ENCODE measurements at places on chromosomes 5 and 9. TPM values are rescaled to one million over a fixed set of nuclear protein-coding genes. Genes with fewer than 3 reads are reported as not detected.

Gene OLFML2A
- total RNA-seq: 0.69 TPM

DNA sequence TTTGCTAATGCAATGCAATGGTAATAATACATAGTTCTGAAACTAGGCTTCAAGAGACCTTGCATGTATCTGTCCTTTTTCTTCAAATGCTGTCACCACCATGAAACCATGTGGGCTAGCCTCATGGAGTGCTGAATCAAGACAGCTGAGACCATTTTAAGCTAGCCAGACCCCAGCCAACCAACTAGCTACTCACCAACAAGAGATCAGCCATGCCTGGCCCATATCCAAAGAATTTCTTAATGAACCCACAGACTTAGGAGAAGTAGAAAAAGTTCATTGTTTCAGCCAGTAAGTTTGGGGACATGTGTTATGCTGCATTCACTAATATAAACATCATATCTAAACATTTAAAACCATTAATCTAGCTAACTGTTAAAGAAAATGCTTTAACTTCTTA lies 139.8 kb upstream of the EDIL3 start:
- DNase-seq: peak; percentile 7

DNA sequence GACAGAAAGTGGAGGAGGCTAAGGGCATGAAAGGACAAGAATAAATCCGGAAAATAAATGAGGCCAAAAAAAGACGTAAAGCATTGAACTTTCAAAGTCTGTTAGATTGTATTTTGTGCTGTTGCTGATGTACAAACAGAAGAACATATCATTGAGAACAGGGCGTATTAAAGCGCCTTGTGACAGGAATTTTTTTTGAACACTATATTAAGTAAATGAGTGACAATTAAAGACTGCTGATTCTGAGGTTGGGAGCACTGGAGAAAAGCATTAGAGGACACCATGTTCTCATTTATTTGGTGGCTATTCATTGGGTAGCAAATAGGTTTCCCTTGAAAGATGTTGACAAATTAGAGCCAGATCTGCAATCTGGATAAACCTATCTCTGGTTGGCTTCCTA lies 137.3 kb upstream of the SGCD start:
- DNase-seq: no peak

DNA sequence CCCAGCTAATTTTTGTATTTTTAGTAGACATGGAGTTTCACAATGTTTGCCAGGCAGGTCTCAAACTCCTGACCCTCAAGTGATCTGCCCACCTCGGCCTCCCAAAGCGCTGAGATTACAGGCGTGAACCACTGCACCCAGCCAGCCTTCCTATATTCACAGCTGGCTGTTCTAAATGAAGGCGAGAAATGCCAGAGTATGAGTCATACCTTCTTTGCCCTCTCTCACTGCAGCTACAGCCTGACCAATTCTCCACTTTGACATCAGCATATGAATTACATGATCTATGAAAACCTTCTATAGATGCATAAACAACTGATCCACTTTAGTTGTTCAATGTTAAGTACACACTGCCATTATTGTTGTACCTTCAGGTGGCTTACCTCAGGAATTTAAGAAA lies 14.5 kb downstream of the APTX start:
- peak; percentile 28 for DNase-seq

Gene TAF11L10
- total RNA-seq: not detected

DNA sequence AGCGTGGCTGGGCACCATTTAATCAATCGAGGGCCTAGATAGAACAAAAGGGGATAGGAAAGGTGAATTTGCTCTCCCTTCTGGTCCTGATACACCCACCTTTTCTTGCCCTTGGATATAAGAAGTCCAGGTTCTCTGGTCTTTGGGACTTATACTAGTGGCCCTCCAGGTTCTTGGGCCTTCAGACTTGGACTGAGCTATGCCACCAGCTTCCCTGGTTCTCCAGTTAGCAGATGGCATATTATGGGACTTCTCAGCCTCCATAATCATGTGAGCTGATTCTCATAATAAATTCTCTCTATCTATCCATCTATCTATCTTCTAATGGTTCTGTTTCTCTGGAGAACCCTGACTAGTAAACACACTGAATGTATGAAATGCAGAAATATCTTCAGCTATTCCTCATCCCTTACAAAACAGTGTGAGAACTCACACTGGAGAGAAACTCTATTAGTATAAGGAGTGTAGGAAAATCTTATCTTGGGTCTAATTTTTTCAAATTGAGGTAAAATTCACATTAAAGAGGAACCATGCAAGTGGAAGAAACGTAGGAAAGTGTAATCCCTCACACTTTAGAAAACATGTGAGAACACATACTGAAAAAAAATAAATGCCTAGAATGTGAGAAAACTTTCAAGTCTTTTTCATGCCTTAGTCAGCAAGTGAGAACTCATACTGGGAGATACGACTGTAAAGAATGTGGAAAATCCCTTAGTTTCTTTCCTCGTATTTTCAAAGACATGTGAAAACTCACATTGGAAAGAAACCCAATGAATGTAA lies 15.5 kb downstream of the PCDHB15 start:
- DNase-seq: no peak

Gene GRXCR2
- not detected for total RNA-seq

DNA sequence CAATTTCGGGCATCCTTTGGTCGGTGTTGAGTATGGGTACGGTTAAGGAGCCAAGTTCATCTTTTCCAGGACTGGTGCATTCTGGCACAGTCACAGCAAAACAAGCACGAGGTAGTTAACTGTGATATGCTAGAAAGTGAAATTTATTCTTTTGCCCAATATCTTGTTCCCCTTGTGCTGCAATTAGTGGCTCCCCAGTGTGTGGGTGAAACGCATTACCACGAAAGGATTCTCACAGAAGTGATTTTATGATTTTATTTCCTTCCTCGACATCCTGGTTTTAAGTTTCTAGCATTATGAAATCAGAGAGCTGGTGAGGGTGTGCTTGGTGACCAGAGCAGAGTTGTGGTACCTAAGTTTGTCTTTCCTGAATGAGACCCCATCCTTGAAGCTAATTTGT lies 1.5 kb downstream of the FRMPD1 start:
- DNase-seq: no peak

- no peak for DNase-seq
Measured at GRCh38 chr5:142521706-142522105, 164.2 kb downstream of the FGF1 start.

Gene PCDHB12
- not detected for total RNA-seq

GRCh38 chr5:116365006-116365496 lies 209.6 kb downstream of the SEMA6A start:
- DNase-seq: no peak

Gene PLPP7
- total RNA-seq: 0.56 TPM

DNA sequence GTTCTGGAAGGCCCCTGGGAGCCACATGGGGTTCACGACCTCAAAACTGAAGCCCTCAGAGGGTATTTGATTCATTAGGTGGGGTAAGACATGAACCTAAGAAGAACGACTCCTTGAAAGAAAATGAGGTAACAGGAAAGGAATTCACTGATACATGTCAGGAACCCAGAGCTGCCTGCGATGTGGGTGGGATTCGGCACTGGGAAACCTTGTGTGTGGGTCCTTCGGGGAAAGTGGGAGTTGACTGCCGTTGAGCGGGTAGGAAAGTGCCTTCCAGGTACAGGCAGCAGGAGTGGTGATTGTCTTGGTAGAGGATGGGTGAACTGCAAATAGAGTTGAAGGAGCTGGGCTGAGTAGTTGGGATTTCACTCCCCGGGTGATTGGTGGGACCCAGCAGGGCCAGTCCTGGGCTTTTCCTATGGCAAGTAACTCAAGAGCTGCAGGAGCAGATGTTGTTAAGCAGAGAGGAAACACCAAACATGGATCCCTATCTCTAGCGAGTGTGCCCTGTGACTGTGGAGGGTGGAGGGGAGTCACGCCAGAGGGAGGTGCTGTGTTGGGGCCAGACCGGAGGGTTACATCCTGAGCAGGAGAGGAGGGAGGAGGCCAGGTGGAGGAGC lies 30.8 kb downstream of the ANKRD33B start:
- peak; percentile 58 for DNase-seq

DNA sequence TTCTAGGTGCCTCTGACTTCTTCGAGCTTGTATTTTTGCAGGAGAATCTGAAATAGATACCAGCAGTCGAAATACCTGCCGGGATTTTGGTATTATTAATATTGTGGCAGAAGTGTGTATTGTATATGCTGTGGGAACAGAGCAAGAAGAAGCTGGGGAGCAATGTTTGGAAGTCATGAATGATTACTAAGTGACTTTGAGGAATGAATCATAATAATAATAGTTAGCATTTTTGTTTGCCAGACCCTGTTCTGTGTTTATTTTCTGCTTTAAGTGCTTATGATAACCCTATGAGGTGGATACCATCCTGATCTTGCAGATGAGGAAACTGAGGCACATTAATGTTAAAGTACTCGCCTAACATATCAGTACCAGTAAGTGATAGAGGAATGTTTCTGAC lies 32.4 kb downstream of the RAB24 start:
- DNase-seq: no peak

- DNase-seq: no peak
Measured at GRCh38 chr5:178246624-178247279, 14.2 kb upstream of the PHYKPL start.

Gene SPINK4
- not detected for total RNA-seq

- peak; percentile 94 for DNase-seq
Measured at GRCh38 chr5:149162401-149163084, 21.2 kb downstream of the ABLIM3 start.

DNA sequence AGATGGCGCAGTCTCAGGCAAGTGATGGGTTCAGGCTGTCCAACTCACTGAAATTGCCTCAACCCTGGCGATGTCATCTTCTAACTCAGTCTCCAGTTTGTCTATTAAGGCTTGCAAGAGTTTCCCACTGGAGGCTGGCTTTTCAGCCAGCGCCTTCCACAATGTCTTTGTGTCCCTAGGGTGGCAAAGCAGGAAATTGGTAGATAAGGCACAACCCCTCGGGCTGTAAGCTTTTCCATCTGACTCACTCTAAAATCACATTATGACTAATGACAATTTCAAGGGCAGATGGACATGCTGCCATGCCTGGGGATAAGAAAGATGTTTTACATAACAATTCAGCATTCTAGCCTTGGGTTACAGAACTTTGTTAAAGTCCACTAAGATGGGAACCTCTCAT lies 61.9 kb downstream of the MROH2B start:
- DNase-seq: peak; percentile 86

Gene FSD1L
- 1.8 TPM for total RNA-seq

DNA sequence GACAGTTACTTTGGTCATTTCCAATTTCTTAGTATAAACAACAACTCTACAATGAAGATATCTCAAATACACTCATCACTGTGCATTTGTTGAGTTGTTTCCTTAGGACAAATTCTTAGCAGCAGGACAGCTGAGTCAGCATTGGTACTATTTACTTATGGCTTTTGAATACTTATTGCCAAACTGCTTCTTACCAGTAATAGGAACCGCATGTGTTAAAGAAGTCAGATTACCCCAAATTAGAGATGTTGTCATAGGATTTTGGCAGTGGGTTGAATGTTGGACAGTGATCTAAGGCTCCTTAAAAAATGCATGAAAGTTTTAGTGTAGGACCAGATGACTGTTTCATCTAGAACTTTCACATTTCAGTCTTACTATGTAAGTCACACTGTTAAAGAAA lies 280.1 kb upstream of the DMRT1 start:
- no peak for DNase-seq

GRCh38 chr9:126703866-126704156 lies 90.1 kb downstream of the LMX1B start:
- no peak for DNase-seq

Data from HT1080 (cell line).